Skeletal muscle tissue (tissue), 5 donors: ENCODE measurements at places on chromosomes 4 and X. TPM values are rescaled to one million over a fixed set of nuclear protein-coding genes. Genes with fewer than 3 reads are reported as not detected.

Gene CRMP1
- total RNA-seq, result 5.7 TPM

Gene HAND2
- total RNA-seq, result 1.0 TPM

Gene CXorf65
- total RNA-seq, result not detected

Gene CT55
- total RNA-seq, result not detected

Gene FAM149A
- 6.8 TPM for total RNA-seq

Gene SLC26A1
- total RNA-seq, result not detected

Gene CSAG2
- total RNA-seq, result not detected

Gene MGAT4D
- total RNA-seq, result not detected

Gene TMPRSS11B
- total RNA-seq, result not detected

Gene TGIF2LX
- not detected for total RNA-seq

Gene ADRA2C
- 1.0 TPM for total RNA-seq

Gene ADH1B
- 33.4 TPM for total RNA-seq

Gene HPGDS
- 7.3 TPM for total RNA-seq

Gene STARD8
- total RNA-seq, result 8.9 TPM

Gene AGTR2
- total RNA-seq, result 40.2 TPM

Gene PDE5A
- 27.7 TPM for total RNA-seq

Gene EMCN
- 10.4 TPM for total RNA-seq

Gene DLG3
- 7.3 TPM for total RNA-seq

Gene UGT2B17
- not detected for total RNA-seq

Gene KIF4A
- total RNA-seq, result 3.7 TPM

Gene NXF2
- not detected for total RNA-seq

Gene MAGEB1
- not detected for total RNA-seq

Gene RNF4
- total RNA-seq, result 29.2 TPM

Gene NMU
- not detected for total RNA-seq

Gene CDKL2
- not detected for total RNA-seq

Gene NXF3
- total RNA-seq, result not detected

Gene SSX2B
- not detected for total RNA-seq

Gene CCDC149
- 5.7 TPM for total RNA-seq

Gene SORBS2
- total RNA-seq, result 14.1 TPM

Gene P2RY8
- total RNA-seq, result 0.52 TPM

Gene TMEM128
- total RNA-seq, result 27.1 TPM

Gene PPBP
- 15.1 TPM for total RNA-seq
